ENCODE measurements at places on chromosomes 5 and 9. TPM values are rescaled to one million over a fixed set of nuclear protein-coding genes. Genes with fewer than 3 reads are reported as not detected.

Gene SPACA9
- 3.6 TPM for polyA plus RNA-seq

Gene EQTN
- not detected for polyA plus RNA-seq

Gene RXRA
- 5.3 TPM for polyA plus RNA-seq

Gene ZFP2
- polyA plus RNA-seq = 0.33 TPM

Gene FUT7
- not detected for polyA plus RNA-seq

Gene MARCOL
- polyA plus RNA-seq = not detected

Gene SNX18
- 68.1 TPM for polyA plus RNA-seq

Gene NCS1
- polyA plus RNA-seq = 69.9 TPM

Gene SLC34A3
- not detected for polyA plus RNA-seq

Gene PCDHB14
- 1.1 TPM for polyA plus RNA-seq

Gene DRD1
- polyA plus RNA-seq = 0.11 TPM

Gene WDR38
- polyA plus RNA-seq = not detected

Gene IL9
- not detected for polyA plus RNA-seq

Gene BTNL8
- not detected for polyA plus RNA-seq

Gene IFNB1
- not detected for polyA plus RNA-seq

Gene EDIL3
- polyA plus RNA-seq = 61.9 TPM

Gene AGXT2
- not detected for polyA plus RNA-seq

Gene SPATA24
- polyA plus RNA-seq = 3.9 TPM

Gene DCTN3
- 97.6 TPM for polyA plus RNA-seq

Gene LHX2
- polyA plus RNA-seq = not detected

Gene PPP3R2
- not detected for polyA plus RNA-seq

Gene SVEP1
- polyA plus RNA-seq = 34.8 TPM

Gene PCDHA4
- not detected for polyA plus RNA-seq

Gene ENTREP1
- not detected for polyA plus RNA-seq

Gene TYRP1
- 0.38 TPM for polyA plus RNA-seq

Gene UNC13B
- polyA plus RNA-seq = 15.4 TPM

Gene SARDH
- polyA plus RNA-seq = 2.2 TPM

Gene GBGT1
- 3.5 TPM for polyA plus RNA-seq

Gene LCN9
- polyA plus RNA-seq = not detected

Gene PCDHA9
- 0.02 TPM for polyA plus RNA-seq

Gene DOCK2
- 1.2 TPM for polyA plus RNA-seq

Gene NUTM2G
- polyA plus RNA-seq = not detected

All from AG04450 (cell line).